Activated CD4-positive, alpha-beta T cell treated with anti-CD3 and anti-CD28 coated beads for 4 hours (primary cell): ENCODE measurements at places on chromosomes 2 and 18.

DNA sequence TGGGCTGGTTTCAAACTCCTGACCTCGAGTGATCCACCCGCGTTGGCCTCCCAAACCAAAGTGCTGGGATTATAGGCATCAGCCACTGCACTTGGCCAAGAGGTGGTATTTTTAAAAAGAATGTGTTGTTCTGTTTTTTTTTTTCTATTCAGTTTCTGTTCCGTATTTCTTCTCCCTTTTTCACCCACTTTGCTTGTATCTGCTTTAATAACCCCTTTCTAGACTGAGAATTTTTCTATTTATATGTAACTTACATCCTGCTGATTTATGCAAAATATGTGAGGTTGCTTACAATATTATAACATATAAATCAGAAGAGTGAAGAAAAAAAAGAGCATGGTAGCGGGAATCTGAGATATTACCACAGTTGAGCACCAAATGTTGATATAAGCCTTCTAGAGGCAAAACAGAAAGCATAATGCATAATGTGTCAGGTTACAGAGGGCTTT, 17.2 kb upstream of the LYPD6B start:
- DNase-seq: no peak

DNA sequence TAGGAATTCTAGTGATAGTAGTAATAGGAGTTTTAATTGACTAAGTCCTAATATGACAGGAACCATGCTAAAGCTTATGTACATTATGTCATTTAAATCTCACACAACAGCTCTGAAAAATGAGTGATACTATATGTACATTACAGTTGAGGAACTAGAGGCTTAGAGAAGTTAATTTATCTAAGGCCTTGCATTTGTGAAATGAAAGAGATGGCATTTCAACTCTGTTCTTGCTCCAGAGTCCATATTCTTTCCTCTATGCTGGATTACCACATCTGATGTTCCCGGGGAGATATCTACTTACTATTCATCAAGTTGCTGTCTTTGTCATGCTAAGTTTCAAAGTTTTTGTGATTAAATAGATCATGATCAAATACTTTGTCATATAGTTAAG, 5.7 kb downstream of the AGPS start:
- DNase-seq: no peak

DNA sequence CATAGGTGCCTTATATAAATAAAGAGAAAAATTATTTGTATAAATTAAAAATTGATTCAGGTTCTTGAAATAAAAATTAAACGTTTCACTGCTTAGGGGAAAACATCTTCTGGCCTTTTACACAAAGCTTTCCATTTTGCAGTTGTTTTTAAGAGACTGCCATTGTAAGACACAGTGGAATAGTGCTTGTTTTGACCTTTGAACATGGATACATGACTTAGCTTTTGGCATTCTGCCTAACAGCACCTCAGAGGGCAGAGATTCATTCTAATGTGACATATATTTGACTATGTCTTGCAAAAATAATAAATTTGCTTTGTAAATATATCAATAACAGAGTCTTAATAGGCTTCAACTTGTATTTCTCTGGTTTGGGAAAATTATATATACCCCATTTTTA, 142.1 kb downstream of the SLC4A10 start:
- no peak for DNase-seq

- no peak for DNase-seq
These were observed 382.9 kb downstream of the DSEL start for GRCh38 chr18:67133669-67134068.

- no peak for DNase-seq
These were observed 181.3 kb downstream of the CTIF start for GRCh38 chr18:48719974-48720654.

- DNase-seq: no peak
These were observed 29.0 kb upstream of the CNGA3 start for GRCh38 chr2:98317214-98317613.

DNA sequence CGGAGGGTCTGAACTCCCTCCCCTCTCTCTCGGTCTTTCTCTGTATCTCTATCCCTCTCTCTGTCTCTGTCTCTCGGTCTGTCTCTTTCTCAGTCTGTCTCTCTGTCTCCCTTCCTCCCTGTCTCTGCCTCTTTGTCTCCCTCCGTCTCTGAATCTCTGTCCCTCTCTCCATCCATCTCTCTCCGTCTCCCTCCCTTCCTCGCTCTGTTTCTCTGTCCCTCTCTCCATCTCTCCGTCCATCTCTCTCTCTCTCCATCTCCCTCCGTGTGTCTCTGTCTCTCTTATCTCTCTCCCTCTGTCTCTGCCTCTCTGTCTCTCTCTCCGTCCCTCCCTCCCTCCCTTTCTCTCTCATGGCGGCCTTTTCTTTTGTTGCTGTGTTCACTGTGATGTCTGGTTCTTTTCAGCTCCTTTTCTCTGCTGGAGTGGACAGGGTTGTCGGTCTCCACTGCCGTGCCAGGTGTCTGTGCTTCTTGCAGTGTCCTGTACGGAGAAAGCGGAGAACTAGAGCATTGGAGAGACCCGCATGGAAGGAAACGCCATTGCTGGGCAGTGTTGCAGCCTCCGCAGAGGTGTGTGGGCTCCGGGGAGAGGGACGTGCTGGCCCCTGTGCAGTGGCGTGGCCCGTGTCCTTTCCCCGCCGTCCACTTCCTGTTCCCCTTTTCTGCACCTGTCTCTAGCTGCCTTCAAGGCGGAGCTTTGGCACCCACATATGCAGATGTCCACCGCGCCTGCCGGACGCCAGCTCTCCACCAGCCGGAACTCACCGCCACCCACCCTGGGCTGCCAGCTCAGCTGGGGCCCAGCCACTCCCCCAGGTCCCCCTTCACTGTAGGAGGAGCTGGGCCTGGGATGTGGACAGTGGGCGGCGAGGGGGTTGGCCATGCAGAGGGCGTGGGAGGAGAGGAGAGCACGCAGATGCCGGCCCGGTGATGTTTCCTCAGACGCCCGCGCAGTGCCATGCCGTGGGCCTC, 113.1 kb downstream of the NFATC1 start:
- DNase-seq: no peak

- no peak for DNase-seq
These were observed 115.1 kb downstream of the CMPK2 start for GRCh38 chr2:6750411-6751158.
